ENCODE measurements at places on chromosomes 2 and 18.

DNA sequence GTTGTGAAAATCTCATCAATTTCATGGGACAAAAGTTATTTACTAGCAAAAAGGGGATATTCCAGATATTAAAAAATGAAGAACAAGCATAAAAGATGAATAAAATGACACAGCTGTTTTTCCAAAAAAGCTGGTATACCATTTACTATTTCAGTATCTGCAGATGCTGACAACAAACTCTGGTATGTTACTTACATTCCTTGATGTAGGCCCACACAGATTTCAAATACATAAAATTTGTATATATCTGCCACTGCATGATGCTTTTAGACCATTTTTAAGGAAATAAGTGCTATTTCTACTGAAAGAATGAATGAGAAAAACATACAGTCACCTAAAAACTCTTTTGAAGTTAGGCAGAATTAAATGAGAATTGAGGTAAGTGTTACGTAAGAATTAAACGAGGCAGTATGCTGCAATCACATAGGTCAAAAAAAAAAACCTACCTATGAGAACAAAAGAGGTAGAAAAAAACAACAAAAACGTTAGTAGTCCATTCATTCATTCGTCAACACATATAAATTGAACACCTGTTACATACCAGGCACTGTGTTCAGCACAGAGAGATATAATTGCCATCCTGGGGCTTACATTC, 32.5 kb downstream of the ARL5A start:
- no peak for DNase-seq

- DNase-seq, result no peak
These were observed 246.7 kb downstream of the BABAM2 start for GRCh38 chr2:28137221-28137620.

DNA sequence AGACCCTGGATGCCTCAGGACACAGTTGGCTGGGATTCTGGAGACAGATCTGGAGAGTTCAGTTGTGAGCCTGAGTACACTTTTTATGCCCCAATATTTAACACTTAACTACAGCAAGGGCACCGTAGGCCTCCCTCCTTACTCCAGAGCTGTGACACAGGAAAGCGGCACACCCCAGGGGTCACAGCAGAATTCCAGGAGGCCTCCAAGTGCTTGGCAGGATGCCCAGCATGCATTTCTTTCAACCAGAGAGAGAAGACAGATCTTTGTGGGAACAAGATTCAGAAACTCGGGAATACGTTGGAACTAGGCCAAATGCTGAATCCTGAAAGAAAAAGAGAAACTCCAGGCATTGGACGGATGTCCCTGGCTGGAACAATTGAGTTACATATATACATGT, 199.2 kb upstream of the NT5C1B start:
- no peak for DNase-seq

DNA sequence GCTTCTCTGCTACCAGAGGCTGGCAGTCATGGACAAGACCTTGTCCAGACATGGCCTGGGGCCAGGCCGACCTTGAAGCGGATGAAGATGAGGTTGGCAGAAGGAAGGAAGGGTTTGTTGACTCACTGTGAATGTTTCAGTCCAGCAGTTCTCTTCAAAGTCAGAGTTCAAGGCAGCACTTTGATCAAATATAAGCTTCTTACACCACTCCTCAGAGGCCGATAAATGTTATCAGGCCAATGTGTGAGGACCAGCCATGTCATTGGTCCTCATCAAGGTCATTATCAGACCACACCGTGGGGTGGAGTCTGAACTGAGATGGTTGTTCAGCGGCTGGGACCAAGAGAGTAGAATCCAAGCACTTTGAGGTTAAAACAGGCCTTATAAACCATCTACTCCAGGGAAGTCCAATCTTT, 35.5 kb downstream of the QPCT start:
- DNase-seq, result no peak

GRCh38 chr18:59822612-59823550, 76.9 kb upstream of the PMAIP1 start:
- no peak for DNase-seq

GRCh38 chr18:76099931-76100457, 395.0 kb downstream of the ZNF516 start:
- DNase-seq, result no peak

GRCh38 chr2:8885449-8886201, 48.2 kb upstream of the KIDINS220 start:
- no peak for DNase-seq

DNA sequence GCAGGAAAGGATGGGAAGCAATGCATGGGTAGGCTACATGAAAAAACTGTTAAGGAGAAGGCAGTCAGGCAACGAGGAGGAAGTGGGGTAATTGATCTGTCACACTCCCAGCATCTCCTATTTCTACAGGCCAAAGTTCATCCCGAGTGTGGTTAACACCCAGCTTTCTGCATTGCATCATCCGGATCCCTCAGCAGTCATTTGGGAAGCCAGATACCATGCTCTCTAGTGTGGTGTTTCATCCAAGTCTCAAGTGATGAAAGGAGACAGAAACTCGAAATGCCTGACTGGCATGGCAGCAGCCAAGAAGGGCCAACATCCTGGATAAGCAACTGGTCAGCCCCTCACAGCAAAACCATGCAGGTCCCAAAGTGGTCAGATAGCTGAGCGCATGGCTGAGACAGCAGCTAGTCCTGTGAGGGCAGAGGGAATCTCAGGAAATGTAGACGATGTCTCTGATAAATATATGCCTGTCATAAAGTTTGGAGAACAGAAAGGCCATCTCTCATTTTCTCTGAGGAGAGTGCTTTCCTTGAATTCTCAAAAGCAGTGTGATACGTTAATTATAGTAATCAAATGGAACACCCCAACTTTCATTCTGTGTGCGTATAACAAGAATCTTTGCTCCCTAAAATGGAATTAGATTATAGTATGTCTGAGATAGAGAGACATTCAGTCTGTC, 24.8 kb upstream of the HNRNPA3 start:
- no peak for DNase-seq

- DNase-seq, result no peak
These were observed 23.5 kb upstream of the BZW1 start for GRCh38 chr2:200788121-200788718.

DNA sequence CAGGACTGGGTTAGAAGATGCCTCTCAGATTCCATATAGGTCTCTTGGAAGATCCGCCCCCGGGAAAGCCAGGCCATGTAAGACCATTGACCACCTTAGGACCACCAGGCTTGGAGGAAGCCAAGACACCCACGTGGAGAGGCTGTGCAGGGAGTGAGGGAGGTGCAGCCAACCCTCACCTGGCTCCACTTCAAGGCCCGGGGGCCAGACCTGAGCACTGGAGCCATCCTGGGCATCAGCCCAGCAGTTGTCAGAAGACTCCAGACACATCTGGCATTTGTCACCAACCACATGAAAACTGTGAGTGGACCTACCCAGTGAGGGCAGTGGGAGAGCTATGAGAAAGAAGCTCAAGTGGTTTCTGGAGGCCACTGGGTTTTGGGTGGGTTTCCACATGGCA, 214.4 kb downstream of the MYT1L start:
- no peak for DNase-seq

DNA sequence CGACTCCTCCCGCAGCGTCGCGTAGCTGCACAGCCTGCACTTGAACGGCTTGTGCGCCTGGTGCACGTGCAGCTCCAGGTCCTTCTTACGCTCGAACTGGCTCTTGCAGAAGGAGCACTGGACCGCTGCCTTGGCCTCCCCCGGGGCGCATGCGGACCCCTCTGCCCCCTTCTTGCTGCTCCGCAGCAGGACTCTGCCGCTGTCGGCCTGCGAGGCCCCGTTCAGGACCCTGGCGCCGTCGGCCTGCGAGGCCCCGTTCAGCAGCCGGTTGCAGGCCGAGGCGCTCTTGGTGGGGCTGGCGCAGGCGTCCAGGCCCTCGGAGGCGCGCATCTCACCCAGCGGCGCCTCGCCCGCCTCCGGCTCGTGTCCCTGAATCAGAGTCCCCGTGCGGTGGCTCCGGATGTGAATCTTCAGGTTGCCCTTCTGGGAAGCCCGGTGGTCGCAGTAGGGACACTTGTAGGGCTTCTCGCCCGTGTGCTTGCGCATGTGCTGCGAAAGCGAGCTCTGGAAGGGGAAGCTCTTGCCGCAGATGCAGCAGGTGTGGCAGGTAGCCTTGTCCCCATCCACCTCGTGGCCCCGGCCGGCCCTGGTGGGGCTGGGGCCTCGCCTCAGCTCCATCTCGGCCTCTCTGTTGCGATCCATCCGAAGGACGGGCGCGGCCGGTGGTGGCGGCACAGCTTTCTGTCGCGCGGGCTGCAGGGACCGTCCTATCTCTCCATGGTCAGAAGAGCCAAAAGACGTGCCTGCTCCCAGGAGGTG, 52.5 kb downstream of the ZNF516 start:
- DNase-seq, result no peak

- no peak for DNase-seq
These were observed 192.6 kb downstream of the MGAT5 start for GRCh38 chr2:134446383-134447017.

- no peak for DNase-seq
These were observed 24.2 kb downstream of the LRRC30 start for GRCh38 chr18:7255054-7255453.

- no peak for DNase-seq
These were observed 4.9 kb upstream of the PPM1B start for GRCh38 chr2:44163777-44164176.

DNA sequence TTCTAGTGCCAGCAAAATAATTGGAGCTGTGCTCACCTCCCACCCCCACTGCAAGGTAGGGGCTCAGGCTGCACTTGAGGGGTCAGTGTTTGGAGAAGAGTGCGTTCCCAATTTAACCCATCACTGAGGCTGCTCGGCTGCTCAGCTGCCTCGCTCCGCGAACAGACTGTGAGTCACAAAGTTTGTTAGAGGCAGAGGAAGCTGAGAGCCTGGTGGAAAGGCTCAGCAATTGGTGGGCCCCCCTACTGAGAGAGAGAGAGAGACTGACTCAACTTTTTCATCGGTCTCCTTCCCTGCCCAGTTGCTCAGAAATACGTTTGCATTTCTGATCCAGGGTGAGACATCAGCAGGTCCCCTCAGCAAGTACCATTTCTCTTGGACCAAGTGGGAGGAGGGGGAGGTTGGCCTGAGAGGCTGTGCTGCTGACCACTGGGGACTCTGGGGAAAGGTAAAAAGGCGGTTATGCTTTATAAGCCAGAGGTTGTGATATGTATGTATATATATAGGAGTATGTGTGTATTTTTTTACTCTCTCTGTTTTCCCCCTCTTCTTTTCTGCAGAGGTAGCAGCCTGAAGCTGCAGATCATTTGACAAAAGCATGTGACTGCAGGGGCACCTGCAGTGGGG, 1.5 kb downstream of the EFR3B start:
- DNase-seq, result no peak

GRCh38 chr2:151902829-151903228, 74.6 kb upstream of the ARL5A start:
- DNase-seq, result no peak

DNA sequence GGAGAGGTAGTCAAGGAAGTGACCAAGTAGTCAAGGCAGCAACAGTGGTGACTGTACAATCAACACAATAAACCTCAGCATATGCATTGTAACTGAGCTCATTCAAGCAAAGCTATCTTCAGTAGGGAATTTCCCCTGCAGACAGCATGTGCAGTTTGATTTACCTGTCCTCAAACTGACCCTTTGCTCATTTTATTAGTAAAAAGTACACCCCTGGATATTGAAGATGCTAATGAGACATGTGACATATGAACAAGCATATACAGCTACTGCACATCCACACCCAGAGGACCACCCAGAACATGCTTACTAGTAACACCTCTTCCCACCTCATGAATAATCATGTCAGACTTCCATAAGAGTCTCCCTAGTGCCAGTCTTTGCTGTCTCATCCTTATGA, 15.4 kb downstream of the C2orf81 start:
- no peak for DNase-seq

DNA sequence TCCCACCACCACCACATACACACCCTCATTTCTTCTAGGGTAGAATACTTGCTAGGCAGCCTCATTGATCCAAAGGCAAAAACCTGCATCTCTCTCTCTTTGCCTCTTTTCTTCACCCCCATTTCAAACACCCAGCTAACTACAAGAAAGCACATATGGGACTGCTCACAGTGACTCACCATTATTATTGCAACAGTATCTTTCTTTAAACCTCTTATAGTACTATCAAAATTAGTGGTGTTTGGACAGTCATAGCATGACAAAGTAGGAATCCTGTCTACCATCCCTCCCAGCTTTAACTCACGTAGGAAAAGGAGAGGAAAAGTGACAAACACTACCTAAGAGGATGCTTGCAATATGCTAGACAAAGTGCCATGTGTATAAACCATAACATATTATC, 422.5 kb upstream of the CRIM1 start:
- no peak for DNase-seq

DNA sequence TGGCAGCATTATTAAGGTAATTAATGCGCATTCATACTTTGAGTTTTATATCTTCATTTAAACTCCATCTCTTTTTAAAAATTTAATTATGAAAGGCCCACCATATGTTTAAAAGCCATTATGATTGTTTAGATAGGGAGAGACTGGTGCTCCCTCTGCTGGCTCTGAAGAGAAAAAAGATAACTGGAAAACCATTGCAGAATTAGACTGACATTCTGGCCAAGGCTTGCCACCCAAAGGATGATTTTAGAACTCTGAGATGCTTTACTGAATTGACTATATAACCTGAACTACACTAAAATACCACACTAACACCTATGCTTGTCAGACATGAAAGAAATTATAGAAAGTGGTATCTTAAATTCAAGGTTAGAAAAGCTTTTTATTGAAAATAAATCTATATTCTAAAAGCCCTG, 127.6 kb upstream of the SPOPL start:
- DNase-seq, result no peak

- DNase-seq, result no peak
These were observed 30.1 kb downstream of the IGFBP5 start for GRCh38 chr2:216665242-216665641.

- DNase-seq, result no peak
These were observed 102.5 kb upstream of the SNTG2 start for GRCh38 chr2:848099-848498.

DNA sequence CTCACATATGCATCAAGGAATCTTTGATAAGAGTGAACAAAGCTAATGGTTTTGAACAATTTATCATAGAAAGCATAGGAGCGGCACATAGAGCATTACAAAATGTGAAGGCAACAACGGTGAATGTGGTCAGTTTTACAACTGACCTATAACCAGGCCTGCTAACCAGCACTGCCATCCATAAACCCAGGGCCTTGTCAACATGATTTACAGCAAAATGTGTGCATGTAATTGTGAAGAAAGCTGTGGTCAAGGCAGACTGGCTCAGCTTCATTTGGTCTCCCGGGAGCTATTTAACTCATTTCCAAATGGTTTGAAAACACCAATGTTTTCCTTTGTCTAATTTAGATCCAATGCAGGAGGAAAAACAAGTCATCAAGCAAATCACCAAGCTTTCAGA, 119.8 kb downstream of the DHRS9 start:
- no peak for DNase-seq

DNA sequence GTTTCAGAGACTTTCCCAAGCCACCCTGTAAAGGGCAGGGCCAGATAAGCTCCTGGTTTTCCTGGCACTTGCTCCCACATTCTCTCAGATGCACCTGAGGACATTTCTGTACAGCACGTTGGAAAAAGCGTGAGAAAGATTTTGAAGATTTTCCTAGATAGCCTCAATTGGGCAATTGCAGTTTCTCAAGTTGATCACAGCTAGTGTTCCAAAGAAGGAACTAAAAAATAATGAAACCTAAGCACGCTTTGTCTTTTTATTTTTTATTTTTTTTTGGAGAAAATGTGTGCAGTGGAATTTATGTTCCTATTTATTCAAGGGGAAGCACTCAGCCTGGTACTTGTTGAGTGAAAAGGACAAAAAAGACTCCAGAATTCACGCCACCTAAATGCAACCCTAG, 429.1 kb downstream of the RNF144A start:
- no peak for DNase-seq

GRCh38 chr2:227939271-227940027, 68.0 kb downstream of the DAW1 start:
- no peak for DNase-seq
